ENCODE measurements at places on chromosomes 13 and 19. TPM values are rescaled to one million over a fixed set of nuclear protein-coding genes. Genes with fewer than 3 reads are reported as not detected.

GRCh38 chr19:45601524-45602374 lies at the start of gene GPR4:
GPR4 (minus strand) TSS chr19:45602212; CDS start chr19:45591866, 10,346 bp downstream.
- no peak within 1 kb of the TSS for H3K27ac ChIP-seq
- peaks cover 60% of the 10 kb centered on the region for H3K27me3 ChIP-seq
- no peaks in the 10 kb centered on the region for H3K36me3 ChIP-seq
- H3K4me1 ChIP-seq: peaks cover 18% of the 10 kb centered on the region

C19orf33 gene
- total RNA-seq: 2.0 TPM

BEST2 gene
- 0.11 TPM for total RNA-seq

- H3K27ac ChIP-seq: no peak overlapping the region
- DNase-seq: no peak
- no peak overlapping the region for H3K4me3 ChIP-seq
Observed at GRCh38 chr13:23381866-23382265, 51.6 kb downstream of the SACS start.

MYADM gene
- 96.3 TPM for total RNA-seq

SLITRK1 gene
- total RNA-seq: not detected

DNA sequence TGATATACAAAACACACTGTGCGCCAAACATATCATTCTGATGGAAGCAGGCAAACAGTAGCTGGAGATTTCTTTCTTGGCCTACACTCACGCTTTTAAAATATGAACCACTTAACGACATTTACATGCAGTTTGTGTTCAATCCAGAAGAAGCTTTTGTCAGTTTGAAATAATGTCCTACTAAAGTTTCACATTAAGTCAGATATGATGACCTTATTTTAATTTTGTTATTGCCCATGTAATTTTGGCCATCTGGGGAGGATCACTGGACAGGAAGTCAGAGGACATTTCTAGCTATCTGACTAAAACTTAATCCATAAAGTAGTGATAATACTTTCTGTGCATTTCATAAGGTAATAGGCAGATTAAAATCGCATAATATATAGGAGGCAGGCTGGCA lies 98.1 kb downstream of the DCLK1 start:
- no peaks in the 10 kb centered on the region for H3K4me1 ChIP-seq
- no peaks in the 10 kb centered on the region for H3K36me3 ChIP-seq
- H3K4me3 ChIP-seq: no peak overlapping the region
- DNase-seq: no peak
- H3K27me3 ChIP-seq: no peaks in the 10 kb centered on the region

DNA sequence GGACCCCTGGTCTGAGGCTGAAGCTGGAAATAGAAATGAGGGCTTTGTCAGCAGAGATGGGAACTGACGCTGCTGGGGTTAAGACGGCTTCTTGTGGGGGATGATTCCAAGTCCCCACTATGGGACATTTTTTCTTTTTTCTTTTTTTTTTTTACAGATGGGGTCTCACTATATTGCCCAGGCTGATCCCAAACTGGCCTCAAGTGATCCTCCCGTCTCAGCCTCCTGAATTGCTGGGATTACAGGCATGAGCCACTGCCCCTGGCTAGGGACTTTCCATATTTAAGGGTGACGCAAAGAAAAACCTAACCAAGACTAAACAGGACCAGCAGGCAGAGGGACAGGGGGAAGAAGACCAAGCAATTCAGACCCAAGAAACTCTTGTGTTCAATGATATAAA lies 10.0 kb downstream of the LRFN3 start:
- H3K27ac ChIP-seq: no peak overlapping the region
- H3K4me3 ChIP-seq: no peak overlapping the region
- no peaks in the 10 kb centered on the region for H3K27me3 ChIP-seq
- peaks cover 5% of the 10 kb centered on the region for H3K36me3 ChIP-seq

KLK14 gene
- total RNA-seq: 0.44 TPM

DNA sequence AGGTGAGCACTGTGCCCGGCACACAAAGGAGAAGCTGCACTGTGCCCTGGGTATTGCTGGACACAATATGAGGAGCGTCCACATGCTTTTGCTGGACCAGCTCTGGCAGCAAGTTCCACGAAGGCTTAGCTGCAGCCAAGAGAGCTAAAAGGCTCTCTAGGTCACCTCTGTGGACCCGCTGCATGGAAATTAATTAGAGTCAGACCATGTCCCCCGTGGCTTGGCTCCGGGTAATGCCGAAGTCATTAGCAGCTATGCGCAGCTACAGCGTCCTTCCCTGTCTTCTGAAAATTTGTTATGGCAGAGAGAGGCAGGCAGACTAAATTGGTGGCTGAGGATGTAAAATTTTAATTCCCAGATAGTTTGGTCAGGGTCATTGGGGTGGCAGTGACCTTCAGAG lies 271.5 kb downstream of the SLC7A1 start:
- H3K4me3 ChIP-seq: no peak overlapping the region
- H3K4me1 ChIP-seq: no peaks in the 10 kb centered on the region
- H3K27ac ChIP-seq: no peak overlapping the region
- DNase-seq: no peak

- H3K4me1 ChIP-seq: peaks cover 2% of the 10 kb centered on the region
- H3K36me3 ChIP-seq: peaks cover 17% of the 10 kb centered on the region
- no peak overlapping the region for H3K27ac ChIP-seq
- H3K4me3 ChIP-seq: no peak overlapping the region
- DNase-seq: no peak
- H3K27me3 ChIP-seq: no peaks in the 10 kb centered on the region
Observed at GRCh38 chr19:17869114-17869608, 2.6 kb upstream of the SLC5A5 start.

DNA sequence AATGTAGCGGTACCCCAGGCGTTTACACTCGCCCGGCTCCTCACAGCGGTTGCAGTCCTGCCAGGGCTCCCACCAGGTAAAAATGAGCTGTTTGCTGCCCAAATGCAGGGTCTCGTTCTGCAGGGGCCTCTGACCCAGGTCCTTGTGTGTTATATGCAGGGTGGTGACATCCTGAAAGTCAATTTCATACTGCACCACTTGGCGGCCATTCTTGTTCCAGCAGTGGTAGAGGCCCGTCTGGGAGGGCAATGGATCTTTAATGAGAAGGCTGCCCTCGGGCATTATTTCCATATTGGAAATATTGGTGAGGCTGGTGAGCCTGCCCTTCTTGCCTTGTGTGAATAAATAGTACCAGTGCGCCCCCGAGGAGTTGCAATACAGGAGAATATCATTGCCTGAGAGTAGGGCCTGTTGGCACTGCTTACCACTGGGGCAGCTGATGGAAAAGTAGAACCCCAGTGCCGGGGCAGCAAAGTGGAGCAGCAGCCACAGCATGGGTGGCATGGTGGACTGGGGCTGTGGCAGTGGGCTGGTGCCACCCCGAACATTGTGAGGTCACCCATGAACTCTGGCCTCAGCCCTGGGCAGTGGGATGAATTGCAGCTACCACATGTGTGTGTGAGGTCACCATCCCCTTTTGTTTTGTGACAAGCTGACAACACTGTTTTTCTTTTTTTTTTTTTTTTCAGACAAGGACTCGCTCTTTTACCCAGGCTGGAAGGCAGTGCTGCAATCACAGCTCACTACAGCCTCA lies at the start of gene FAM187B:
FAM187B (minus strand) TSS at position 563 of the 754 bp plus-strand sequence; CDS start at position 504, 59 bp downstream.
- peaks cover 2% of the 10 kb centered on the region for H3K4me1 ChIP-seq
- no peaks in the 10 kb centered on the region for H3K27me3 ChIP-seq
- DNase-seq: no peak
- H3K36me3 ChIP-seq: no peaks in the 10 kb centered on the region
- H3K4me3 ChIP-seq: no peak within 1 kb of the TSS

- no peaks in the 10 kb centered on the region for H3K36me3 ChIP-seq
- H3K4me1 ChIP-seq: no peaks in the 10 kb centered on the region
- H3K27ac ChIP-seq: no peak overlapping the region
Observed at GRCh38 chr13:32893176-32893575, 123.0 kb upstream of the KL start.

TMEM272 gene
- total RNA-seq: not detected

- H3K4me3 ChIP-seq: no peak overlapping the region
- no peak overlapping the region for H3K27ac ChIP-seq
- H3K36me3 ChIP-seq: peaks cover 3% of the 10 kb centered on the region
- H3K4me1 ChIP-seq: peaks cover 7% of the 10 kb centered on the region
Observed at GRCh38 chr19:41407271-41407670, 9.7 kb downstream of the BCKDHA start.

DNA sequence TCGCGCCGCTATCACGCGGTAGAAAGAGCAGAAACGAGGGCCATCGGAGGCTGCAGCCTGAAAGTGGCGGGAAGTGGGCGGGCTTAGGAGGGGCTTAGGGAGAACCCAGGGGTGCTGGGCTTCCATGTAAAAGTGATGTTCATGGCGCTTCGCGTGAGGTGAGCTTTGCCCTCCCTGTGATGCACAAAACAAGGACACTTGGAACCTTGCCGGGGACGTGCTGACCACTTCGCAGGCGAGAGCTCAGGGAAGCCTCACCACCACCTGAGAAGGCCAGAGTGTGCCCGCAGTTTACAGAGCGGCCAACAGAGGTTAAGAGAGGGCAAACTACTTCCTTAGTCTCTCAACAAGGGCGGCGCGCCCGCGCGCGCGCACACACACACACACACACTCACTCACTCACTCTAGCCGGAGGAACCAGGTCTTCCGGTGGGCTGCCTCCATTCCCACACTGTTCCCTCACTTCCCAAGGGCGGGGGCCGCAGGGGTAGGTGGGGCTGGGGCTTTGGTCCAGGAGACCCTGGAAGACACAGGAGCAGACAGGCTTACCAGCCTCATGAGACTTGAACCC lies 651 bp downstream of the GAPDHS start:
- no peaks in the 10 kb centered on the region for H3K36me3 ChIP-seq
- H3K4me1 ChIP-seq: peaks cover 5% of the 10 kb centered on the region
- peak overlapping the region; percentile 22 for H3K4me3 ChIP-seq

DNA sequence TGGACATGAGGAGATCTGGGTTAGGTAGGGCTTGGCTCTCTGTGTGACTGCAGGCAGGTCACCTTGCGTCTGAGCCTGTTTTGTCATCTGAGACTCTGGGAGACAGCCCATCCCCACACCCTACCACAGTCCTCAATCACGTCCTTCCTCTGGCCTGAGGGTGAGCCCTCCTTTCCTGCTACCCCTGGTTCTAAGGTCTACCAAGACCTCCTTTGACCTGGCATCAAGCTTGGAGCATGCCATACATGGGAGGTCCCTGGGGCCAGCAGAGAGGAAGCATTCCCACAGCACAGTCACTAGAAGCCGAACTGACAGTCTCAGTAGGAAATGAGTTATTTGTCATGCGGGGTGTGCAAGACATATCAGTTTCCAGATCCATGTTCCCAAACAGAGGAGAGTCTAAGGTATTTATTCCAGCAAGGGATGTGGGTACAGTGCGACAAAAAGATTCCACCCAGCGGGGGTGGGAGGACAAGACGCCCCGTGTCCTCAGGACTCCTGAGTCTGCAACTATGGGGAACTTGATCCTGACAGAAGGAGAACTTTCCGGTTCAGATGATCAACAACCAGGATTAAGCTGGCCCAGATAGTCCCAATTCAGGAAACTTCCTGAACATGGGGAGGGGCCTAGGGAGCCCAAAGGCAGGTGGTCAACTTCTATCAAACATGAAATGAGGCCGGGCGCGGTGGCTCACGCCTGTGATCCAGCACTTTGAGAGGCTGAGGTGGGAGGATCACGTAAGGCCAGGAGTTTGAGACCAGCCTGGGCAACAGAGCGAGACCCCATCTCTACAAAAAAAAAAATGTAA lies 9.5 kb downstream of the ARRDC2 start:
- H3K27ac ChIP-seq: no peak overlapping the region
- DNase-seq: no peak
- peaks cover 34% of the 10 kb centered on the region for H3K36me3 ChIP-seq
- no peaks in the 10 kb centered on the region for H3K27me3 ChIP-seq
- H3K4me1 ChIP-seq: peaks cover 59% of the 10 kb centered on the region

SYDE1 gene
- total RNA-seq: 1.9 TPM

ZNF829 gene
- 3.5 TPM for total RNA-seq

DNA sequence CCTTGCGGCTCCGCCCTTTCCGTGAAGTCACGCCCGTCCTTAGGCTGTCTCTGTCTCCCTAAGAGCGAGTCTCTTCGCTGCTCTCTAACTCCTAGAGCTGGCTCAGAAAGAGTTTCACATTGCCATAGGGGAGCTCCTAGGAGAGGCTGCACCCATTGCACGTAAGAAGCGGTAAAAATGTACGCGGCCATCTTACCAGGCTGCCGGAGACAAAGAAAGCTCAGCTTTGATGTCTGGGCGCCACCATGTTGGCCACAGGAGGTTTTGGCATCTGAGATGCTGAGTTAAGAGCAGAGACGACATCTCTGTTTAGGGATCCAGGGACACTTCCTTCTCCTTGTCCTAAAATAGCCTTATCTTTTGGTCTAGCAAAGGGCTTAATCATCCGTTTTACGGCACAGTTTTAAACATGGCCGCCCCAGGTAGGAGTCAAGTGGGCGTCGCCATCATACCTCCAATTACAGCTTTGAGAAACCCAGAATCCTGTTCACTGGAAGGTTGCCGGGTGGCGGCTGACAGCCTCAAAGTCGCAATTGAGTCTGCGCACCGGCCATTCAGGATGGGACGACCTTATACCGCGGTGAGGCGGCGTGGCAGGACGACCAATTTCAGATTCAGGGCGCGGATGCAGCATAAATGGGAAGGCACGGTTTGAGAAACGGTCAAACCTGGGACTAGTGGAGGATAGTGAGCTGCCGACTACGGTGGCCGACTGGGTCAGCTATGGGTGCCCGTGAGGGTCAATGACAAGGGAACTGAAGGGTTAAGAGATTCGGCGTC lies at the start of gene ZNF793:
ZNF793 (plus strand) TSS at position 553 of the 780 bp plus-strand sequence. CDS start 16,501 bp downstream, outside the sequence.
- no peak within 1 kb of the TSS for H3K27ac ChIP-seq
- no peak within 1 kb of the TSS for H3K4me3 ChIP-seq
- no peaks in the 10 kb centered on the region for H3K4me1 ChIP-seq

- H3K4me3 ChIP-seq: no peak overlapping the region
- no peaks in the 10 kb centered on the region for H3K27me3 ChIP-seq
- no peak for DNase-seq
- H3K4me1 ChIP-seq: no peaks in the 10 kb centered on the region
- no peak overlapping the region for H3K27ac ChIP-seq
- H3K36me3 ChIP-seq: no peaks in the 10 kb centered on the region
Observed at GRCh38 chr19:48845384-48845783, 9.1 kb upstream of the HSD17B14 start.

DNA sequence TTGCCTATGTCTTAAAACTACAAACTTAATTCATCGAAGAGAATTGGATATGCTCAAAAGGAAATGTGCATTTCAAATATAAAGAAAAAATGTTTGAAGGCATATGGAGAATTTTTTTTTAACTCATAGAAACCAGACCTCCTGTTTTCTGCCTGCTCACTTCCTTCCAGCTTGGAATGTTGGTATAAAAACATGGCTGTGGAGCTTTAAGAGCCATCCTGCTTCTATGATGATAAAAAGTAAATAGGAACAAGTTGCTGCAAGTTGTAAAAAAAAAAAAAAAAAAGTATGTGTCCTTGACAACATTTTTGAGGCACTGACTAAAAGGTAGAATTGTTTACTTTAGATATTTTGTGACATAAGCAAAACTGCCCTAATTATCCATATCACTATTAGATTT lies 1230.7 kb downstream of the PCDH9 start:
- no peak overlapping the region for H3K27ac ChIP-seq
- H3K27me3 ChIP-seq: no peaks in the 10 kb centered on the region
- H3K4me3 ChIP-seq: no peak overlapping the region
- no peaks in the 10 kb centered on the region for H3K4me1 ChIP-seq
- no peak for DNase-seq

- peak; percentile 85 for DNase-seq
- H3K4me1 ChIP-seq: peaks cover 13% of the 10 kb centered on the region
- H3K36me3 ChIP-seq: no peaks in the 10 kb centered on the region
- H3K4me3 ChIP-seq: no peak overlapping the region
Observed at GRCh38 chr19:47428177-47428894, 9.0 kb upstream of the MEIS3 start.

FOXA3 gene
- 0.60 TPM for total RNA-seq

- no peak for DNase-seq
- no peaks in the 10 kb centered on the region for H3K36me3 ChIP-seq
- no peaks in the 10 kb centered on the region for H3K4me1 ChIP-seq
- H3K27ac ChIP-seq: no peak overlapping the region
- peaks cover 5% of the 10 kb centered on the region for H3K27me3 ChIP-seq
Observed at GRCh38 chr13:97564956-97565355, 131.0 kb downstream of the RAP2A start.

TMEM150B gene
- 0.46 TPM for total RNA-seq
